Stimulated activated CD8-positive, alpha-beta memory T cell treated with anti-CD3 and anti-CD28 coated beads, Interleukin-4, amount 100 ng/mL, for 24 hours (primary cell): ENCODE measurements at places on chromosomes 6 and 20.

GRCh38 chr6:169807229-169807628, 55.8 kb downstream of the ERMARD start:
- DNase-seq = no peak

DNA sequence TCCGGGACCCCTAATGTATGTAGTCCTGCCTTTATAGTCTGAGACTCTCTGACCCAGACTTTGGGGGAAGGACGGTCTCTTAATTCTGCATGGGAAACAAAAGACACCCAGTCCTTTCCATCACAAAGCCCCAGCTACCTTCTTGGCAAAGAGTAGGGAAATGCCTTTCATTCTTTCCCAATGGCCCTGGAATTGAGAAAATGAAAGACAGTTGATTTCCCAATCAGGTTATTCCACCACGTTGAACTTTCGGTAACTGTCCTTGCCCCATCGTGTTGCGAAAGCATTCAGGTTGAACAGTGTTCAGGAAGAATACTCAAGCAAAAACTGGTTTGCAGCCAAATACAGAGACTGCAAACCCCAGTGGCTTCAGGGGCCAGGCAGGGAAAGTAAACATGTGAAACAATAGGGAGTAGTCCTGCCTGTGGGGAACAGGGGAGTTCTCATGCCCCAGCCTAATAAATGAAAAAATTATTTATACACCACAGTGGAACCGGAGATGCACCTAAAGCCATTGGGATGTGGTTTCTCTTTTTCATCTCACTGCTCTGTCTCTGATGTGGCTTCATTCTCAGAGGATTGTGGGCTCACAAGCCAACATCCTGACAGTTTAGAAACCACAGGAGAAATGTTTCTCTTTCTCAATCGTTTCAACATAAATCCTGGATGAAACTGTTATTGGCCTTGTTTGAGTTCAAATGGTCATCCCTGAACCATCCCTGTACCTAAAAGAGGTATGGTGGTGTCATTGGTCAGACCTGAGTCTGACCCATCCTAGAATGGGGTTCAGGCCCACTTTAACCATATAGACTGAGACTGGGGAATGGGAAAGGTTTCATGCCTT, 44.2 kb upstream of the SLC9A8 start:
- no peak for DNase-seq

GRCh38 chr20:49594143-49594930, 26.4 kb upstream of the PTGIS start:
- DNase-seq = peak; percentile 55

DNA sequence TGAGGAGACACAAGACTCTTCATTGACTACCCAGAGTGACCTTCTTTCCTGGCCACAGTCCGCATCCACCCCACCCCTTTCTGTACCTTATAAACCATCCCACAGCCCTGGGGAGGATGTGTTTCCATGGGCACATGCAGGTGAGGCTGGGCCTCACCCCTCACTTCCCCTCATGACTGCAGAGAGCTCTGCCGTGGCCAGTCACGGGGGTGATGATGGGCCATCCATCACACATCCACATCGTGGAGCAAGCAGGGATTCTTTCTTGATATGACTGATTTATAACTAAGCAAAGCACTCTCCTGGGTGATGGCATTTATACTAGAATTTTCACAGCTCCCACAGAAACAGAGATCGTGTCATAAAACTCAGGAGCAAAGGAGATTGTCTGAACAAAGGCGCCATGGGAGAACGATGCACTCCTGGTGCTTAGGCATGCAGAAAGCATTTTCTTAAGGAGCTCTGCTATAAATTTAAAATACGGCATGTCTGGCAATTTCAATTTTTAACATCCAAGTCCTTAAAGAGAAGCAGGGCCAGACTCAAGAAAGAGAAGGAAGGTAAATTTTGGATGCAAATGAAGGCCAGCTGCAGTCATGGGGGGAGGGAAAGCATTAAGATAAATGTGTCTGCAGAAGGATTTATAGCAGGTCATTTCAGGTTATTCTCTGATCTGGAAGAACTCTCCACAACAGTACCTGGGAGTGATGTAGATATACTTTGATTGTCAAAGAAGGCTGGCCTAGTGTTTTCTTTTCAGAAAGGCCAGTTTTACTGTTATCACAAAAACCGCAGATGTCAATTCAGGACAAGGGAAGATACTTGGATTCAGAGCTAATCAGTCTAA, 777.0 kb downstream of the C6orf118 start:
- no peak for DNase-seq

- no peak for DNase-seq
Measured at GRCh38 chr20:57090590-57091560, 175.6 kb downstream of the BMP7 start.

DNA sequence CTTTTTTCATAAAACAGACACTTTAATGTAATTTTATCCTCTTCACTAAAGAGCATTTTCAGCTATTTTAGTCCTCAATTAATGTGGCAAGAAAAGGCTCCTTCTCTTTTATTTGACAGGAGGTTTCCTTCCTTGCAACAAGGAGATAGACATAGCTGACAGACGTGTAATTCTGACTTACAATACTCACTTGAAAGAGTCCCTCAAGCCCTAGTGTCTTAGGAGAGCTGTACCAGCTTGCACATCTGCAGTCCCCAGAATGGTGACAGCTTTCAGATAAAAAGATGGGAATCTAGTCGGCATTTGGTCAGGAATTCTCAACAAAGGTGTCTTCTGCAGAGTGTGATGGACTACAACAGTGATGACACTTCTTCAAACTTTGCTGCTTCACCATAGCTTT, 603.7 kb upstream of the PTCHD4 start:
- DNase-seq = no peak

DNA sequence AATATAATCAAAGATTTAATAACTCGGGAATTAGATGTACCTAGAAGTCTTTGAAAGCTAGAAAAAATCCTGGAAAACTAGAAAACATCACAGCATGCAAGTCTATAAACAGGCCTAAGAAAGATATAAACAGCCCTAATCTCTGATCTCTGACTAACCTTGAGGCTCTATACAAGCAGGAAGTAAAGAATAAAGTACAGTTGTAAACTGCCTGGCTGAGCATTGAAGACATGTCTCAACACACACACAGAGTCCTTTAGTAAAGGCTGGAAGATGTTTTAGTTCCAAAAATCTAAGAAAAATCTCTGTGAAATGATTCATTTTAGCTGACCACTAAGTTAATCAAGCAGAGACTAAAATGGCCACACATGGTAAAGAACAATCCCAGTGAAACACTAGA, 774.5 kb downstream of the EYS start:
- no peak for DNase-seq

GRCh38 chr6:16511723-16512489, 249.4 kb downstream of the ATXN1 start:
- DNase-seq = peak; percentile 19

- DNase-seq = no peak
Measured at GRCh38 chr6:14766391-14766994, 479.4 kb upstream of the JARID2 start.

DNA sequence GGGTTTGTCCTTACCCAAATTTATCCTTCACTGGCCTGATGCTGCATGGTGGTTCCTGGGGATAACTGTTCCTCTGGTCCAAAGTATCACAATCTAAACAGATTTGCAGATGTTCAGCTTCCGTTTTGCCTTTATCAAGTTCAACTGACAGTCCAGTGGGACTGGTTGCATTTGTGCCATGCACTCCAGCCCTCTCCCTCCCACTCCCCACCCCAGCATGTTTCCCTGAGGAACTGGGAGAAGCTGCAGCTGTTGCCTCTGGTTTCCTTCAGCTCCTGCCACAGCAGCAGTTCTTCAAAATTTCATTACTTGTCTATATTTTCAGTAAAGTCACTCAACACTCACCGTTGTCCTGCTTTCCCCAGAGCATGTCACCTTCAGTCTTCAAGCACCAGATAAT, 39.5 kb upstream of the KIF16B start:
- no peak for DNase-seq

GRCh38 chr6:10521104-10521808, at the start of gene GCNT2:
TSS of gene GCNT2 (plus strand) at chr6:10521351. CDS start at chr6:10528912, 7,561 bp downstream.
- no peak for DNase-seq

- no peak for DNase-seq
Measured at GRCh38 chr6:29726571-29727194, 3.4 kb downstream of the HLA-F start.

DNA sequence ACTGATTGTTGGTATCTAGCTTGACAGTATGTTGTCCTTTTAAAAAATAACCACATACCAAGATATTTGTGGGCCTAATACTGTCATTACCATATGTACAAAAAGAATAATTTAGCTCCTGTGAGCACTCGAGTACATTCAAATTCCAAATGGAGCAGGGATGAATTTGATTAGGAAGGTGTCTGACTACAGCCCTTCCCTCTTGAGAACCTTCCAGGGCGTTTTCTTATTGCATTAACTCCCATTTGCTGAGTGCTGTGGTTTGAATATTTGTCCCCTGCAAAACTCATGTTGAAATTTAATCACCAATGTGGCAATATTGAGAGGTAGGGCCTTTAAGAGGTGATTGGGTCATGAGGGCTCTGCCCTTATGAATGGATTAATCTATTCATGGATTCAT, 76.9 kb upstream of the RALY start:
- DNase-seq = no peak

GRCh38 chr6:144295211-144295610, 10.1 kb downstream of the UTRN start:
- no peak for DNase-seq

DNA sequence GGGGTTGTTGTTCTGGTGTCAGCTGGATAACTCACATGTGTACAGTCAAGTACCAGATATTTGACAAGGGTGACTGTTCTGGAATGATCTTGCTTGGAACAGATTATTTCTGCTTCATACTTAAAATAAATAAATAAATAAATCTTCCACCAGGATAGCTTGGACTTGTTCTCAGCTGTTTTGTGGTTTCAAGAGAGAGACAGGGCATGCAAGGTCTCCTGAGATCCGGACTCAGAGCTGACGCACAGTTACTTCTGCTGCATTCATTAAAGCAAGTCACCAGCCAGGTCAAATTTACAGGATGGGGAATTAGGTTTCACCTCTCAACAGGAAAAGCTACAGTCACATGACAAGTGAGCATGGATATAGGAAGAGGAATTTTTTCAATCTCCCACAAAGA, 285.0 kb upstream of the SPTLC3 start:
- DNase-seq = no peak

DNA sequence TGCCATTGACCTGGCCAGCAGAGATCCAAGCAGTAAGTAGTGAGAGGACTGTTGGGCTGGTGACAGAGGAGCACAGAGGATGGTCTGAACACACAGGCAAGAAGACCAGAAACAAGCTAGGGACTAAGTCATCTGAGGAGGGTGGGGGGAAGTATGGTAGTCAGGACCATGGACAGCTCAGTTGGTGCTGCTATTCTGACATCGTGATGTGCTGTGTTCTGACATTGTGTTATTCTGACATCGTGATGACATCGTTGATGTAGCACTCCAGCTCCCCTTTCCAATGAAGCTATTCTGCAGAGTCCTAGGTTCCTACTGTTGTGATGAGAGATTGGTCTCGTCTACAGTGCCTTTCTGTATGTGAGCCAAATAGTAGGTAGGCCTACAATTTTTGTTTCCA, 28.7 kb downstream of the CFAP206 start:
- no peak for DNase-seq

DNA sequence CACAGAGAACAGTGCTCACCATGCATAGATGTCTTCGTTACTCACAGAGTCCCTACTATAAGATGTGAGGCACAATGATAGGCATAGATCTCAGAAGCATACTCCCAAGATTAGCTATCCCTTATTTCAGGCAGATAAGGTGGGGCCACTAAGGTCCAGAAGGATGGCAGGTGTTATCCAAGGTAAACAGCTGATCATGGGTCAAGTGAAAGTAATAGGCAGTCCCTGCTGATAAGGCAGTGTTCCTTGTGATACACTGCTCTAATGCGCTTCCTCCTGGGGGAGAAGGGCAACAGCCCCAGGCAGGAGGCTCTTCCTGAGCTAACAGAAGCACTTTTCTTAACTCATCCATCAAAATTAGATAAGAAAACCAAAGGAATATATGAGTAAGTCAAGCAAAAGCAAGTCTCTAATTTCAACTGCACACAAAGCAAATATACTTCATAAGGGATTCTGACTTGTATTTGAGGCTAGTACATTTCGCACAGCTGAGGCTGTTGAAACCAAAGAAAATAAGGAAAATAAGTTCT, 42.2 kb downstream of the METTL24 start:
- DNase-seq = no peak

DNA sequence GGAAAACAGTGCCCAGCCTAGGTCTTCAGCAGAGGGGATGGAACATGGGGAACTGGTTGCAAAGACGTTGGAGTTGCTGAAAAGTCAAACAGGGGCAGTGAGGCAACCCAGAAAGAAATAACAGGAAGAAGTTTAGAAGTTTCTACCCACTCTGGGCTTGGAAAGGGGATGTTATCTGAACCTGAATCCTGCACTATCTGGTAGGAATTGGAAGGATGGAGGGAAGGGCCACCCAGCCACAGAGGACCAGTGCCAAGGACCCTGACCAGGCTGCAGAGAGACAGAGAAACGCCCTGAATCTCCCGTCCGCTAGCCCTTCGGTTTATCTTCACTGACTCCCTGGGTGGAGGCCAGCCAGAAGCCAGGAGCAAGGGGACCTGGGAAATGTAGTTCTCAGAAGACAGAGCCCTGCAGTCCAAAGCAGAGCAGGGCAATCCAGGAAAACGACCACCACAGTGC, 217.3 kb upstream of the RREB1 start:
- DNase-seq = no peak

DNA sequence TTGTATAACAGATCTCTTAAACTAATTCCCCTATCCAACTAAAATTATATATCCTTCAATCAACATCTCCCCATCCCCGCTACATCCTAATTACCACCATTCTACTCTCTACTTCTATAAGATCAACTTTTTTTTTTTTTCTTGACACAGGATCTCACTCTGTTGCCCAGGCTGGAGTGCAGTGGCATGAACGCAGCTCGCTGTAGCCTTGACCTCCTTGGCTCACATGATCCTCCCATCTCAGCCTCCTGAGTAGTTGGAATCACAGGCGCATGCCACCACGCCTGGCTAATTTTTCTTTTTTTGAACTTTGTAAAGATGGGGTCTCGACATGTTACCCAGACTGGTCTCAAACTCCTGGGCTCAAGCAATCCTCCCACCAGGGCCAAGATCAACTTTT, 5.0 kb downstream of the DNAAF9 start:
- no peak for DNase-seq

- DNase-seq = no peak
Measured at GRCh38 chr6:143696664-143697000, 18.9 kb downstream of the PHACTR2 start.

GRCh38 chr6:92945799-92946198, 473.6 kb downstream of the EPHA7 start:
- DNase-seq = no peak

DNA sequence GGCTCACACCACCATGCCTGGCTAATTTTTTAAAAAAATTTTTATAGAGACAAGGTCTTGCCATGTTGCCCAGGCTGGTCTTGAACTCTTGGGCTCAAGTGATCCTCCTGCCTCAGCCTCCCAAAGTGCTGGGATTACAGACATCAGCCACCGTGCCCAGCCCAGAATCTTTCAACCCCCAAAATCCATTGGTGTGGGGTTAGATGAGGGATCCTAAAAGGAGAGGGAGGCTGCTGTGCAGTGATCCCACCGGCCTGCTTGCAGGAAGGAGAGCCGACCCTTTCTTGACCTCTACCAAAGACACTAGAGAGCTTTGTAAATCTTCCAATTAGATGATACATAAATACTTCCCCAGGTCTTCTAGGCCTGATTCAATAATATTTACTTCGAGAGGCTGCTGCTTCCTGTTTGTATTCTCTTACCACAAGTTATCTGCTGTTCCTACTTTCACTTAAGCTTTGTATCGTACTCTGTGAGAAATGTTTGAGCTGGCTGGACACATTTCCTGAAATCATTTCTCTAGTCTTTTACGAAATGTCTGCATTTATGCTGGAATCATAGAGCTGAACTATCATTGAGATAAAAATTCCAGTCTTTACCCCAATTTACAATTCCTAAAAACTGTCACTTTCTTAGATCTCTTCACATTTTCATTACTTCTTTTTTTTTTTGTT, 49.3 kb upstream of the IER3 start:
- no peak for DNase-seq
